ENCODE measurements at places on chromosomes 1 and 21.

DNA sequence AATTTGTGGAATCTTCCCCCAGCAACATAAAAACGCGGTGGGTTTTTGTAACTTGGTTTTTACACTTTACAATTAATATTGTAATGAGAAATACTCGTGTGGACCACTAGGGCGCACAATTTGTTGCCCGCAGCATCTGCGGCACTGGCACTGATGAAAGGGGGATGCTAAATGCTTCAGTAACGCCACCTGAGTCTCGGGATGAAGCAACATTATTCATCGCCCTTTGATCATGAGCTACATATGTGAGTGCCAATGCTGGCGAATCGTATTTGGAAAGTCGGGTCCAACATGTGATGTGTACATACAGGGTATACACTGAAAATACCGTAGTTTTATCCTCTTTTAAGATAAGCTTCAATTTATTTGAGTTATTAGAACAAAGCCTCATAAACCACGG lies 34.2 kb upstream of the COX20 start:
- peak; percentile 48 for DNase-seq

- DNase-seq, result no peak
These were observed 8.7 kb downstream of the CTNNBIP1 start for GRCh38 chr1:9901148-9902059.

GRCh38 chr1:177862916-177863315 lies 106.9 kb downstream of the SEC16B start:
- DNase-seq, result peak; percentile 18

DNA sequence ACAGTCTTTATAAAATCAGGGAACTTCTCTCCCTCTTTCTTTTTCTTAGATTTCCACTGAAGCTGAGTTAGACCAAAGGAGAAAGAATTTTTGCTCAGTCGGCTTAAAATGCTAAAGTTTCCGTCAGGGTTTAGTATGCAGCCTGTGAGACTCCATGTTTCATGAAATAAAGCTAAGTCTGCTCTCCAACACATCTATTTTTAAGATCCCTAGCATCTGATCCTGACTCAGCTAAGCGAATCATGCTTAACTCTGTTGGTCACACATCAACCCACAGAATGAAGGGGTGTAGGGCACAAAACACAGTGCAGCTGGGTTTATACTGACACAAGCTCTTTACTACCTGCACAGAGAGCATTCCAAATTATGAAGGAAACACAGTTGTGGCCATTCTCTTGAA lies 102.4 kb upstream of the ZNF281 start:
- DNase-seq, result no peak

GRCh38 chr1:39094685-39095084 lies 68.5 kb downstream of the NDUFS5 start:
- no peak for DNase-seq

- no peak for DNase-seq
These were observed 84.3 kb downstream of the CAMTA1 start for GRCh38 chr1:6869545-6869944.

DNA sequence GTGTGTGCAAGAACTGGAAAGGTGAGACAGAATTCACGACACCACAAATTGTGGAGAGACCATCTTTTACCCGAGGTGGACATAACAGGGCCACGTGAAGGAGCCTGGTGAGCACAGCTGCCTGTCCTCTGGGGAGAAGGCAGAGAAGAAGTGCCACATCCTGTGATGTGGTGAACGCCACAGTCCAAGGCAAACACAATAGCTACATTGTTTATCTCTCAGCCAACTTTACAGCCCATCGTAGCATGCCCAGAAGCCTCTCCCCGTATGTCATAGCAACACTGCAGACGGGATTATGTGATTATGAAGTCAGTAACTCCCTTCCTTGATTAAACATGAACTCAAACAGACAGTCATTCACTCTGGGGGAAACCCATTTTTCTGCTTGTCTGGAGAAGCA lies 612.2 kb downstream of the SMYD3 start:
- no peak for DNase-seq

Data from cardiac fibroblast (primary cell).